ENCODE measurements at places on chromosomes 16 and 17.

- DNase-seq = no peak
These were observed 124.8 kb downstream of the MAP2K6 start for GRCh38 chr17:69539274-69539673.

DNA sequence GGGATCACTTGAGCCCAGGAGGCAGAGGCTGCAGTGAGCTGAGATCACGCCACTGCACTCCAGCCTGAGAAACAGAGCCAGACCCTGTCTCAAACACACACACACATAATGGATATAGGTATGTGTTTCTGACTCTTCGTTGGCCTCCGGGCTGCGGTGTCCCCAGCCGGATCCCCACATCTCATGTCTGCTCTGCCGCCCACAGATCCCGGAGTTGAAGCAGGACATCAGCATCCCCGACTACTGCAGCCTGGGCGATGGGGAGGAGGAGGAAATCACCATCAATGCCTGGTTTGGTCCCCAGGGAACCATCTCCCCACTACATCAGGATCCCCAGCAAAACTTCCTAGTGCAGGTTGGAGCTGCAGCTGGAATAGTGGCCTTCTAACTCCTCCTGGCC, 15.4 kb downstream of the KDM8 start:
- DNase-seq = no peak

DNA sequence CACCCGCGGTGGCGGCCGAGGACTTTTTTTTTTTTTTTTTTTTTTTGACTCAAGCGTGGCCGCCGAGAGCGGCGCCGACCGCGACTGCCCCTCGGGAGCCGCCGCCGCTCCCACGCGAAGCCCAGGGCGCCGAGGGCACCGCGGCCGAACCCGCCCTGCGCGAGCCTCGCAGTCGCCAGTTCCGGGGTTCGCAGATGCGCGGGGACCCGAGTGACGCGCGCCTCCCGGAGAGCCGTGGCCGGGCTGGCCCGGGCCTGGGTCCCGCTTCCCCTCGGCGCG, 1.1 kb downstream of the METRNL start:
- DNase-seq = no peak

DNA sequence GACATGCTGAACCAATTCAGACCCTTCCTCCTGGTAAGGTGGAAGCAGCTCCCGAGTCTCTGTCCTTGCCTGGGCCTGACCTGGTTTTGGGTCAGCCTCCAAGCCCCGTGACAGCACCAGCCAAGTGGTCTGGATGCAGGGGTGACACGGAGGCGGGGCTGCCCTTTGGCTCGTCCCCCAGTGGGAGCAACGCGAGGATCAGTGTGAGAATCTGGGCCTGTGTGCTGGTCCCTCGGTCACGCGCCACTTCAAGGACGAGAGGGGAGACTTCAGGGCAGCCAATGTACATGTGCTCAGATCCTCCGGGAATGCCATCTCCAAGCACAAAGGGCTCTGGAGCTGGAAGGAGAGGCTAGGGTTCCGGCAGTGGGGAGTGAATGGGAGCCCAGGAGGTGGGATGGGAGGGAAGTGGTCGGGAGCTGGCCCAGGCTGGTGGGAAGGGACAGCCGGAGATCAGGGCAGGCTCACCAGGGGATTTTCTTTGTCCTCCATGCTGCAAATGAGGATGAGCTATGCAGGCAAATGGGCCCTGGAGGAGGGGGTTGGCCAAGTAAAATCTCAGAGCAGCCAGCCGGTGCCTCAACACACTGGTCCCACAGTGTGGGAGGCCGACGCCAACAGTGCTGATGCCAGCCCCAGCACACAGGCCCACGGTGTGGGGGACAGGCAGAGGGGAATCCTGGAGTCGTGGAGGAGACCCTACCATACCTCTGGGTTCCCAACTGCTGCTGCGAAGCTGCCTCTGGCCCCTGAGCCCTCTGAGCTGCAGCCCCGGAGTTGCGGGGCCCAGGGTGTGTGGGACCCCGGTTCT, 4.2 kb upstream of the NDRG4 start:
- no peak for DNase-seq

- DNase-seq = no peak
These were observed 93.9 kb downstream of the ENGASE start for GRCh38 chr17:79168486-79169055.

- no peak for DNase-seq
These were observed 32.4 kb downstream of the RAB11FIP3 start for GRCh38 chr16:457732-458400.

DNA sequence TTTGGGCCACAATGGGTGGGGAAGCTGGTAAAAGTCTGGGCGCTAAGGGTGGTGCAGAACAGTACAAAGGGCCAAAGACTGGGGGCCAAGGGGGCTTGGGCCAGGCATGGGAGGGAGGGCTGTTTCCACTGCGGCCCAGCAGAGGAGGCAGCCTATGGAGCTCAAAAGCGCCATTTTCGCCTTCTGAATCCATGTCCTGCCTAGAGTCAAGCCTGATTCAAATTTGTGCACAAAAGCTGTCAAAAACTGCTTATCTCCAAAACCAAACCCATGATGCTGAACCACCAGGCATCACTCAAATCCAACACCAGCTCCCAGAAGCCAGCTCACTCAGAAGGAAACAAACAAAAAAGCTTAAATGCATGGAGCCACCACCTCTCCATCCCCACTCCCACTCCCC, 16.0 kb downstream of the COG7 start:
- no peak for DNase-seq

- no peak for DNase-seq
These were observed 73.3 kb downstream of the TANC2 start for GRCh38 chr17:63039342-63039741.

- DNase-seq = no peak
These were observed 27.9 kb downstream of the SMURF2 start for GRCh38 chr17:64634218-64634617.

- no peak for DNase-seq
These were observed 147.0 kb downstream of the HS3ST4 start for GRCh38 chr16:25838724-25839186.

DNA sequence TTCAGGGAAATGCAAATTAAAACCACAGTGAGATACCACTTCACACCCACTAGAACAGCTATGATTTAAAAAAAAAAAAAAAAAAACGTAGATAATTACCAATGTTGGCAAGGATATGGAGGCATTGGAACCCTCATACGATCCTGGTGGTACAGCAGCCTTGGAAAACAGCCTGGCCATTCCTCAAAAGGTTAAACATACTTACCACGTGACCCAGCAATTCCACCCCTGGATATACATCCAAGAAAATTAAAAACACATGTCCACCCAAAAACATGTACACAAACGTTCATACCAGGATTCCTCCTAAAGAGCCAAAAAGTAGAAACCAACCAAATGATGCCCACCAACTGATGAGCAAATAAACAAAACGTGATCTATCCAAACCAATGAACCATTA, 68.1 kb downstream of the GAS7 start:
- DNase-seq = no peak

GRCh38 chr17:38512473-38513058, 84.3 kb downstream of the ARHGAP23 start:
- no peak for DNase-seq

- DNase-seq = no peak
These were observed 33.8 kb upstream of the SBK1 start for GRCh38 chr16:28258567-28258966.

DNA sequence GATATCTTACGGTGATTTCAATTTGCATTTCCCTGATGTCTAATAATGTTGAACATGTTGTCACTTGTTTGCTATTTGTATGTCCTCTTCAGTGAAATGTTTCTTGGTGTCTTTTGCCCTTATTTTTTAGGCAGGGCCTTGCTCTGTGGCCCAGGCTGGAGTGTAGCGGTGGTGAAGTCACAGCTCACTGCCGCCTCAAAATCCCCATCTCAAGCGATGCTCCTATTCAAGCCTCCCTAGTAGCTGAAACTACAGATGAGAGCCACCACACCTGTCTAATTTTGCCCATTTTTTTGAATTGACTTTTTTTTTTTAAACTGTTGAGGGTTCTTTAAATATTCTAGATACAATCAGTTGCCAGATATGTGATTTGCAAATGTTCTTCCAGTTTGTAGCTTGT, 8.3 kb downstream of the UBE2G1 start:
- no peak for DNase-seq

- peak; percentile 33 for DNase-seq
These were observed 53.2 kb downstream of the NT5M start for GRCh38 chr17:17356149-17356930.

- DNase-seq = no peak
These were observed 32.8 kb downstream of the GLG1 start for GRCh38 chr16:74574146-74574545.

GRCh38 chr17:80529104-80529903, 15.3 kb upstream of the RPTOR start:
- no peak for DNase-seq

- no peak for DNase-seq
These were observed 690 bp downstream of the RHOT1 start for GRCh38 chr17:32142857-32143526.

GRCh38 chr16:72889616-72890582, 158.0 kb downstream of the ZFHX3 start:
- DNase-seq = no peak

GRCh38 chr17:32926183-32926582, 1.8 kb upstream of the TMEM98 start:
- no peak for DNase-seq

- no peak for DNase-seq
These were observed 21.1 kb downstream of the CES1 start for GRCh38 chr16:55811811-55812210.

DNA sequence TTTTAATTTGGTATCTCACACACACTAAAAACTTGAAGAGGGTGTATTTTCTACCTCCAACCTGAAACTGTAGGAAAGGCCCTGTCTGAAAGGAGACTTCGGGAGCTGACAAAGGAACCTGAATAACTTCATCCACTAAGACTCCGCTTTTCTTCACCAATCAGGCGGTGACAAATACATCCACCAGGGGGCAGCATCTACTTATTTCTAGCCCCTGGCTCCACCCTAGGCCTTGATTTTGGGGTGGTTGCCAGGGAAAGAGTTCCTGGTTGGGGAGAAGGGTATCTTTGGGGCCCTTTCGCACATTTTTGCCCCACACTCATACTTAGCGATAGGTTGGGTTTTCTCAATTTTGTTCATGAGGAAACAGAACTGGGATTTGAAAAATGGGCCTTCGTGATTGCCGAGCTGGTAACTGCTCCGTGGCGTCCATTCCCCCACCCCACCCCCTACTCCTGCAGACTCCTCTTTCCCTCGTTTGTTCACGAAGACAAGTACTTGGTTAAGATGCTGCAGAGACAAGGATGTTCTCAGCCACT, 4.8 kb upstream of the ARL4D start:
- peak; percentile 82 for DNase-seq

DNA sequence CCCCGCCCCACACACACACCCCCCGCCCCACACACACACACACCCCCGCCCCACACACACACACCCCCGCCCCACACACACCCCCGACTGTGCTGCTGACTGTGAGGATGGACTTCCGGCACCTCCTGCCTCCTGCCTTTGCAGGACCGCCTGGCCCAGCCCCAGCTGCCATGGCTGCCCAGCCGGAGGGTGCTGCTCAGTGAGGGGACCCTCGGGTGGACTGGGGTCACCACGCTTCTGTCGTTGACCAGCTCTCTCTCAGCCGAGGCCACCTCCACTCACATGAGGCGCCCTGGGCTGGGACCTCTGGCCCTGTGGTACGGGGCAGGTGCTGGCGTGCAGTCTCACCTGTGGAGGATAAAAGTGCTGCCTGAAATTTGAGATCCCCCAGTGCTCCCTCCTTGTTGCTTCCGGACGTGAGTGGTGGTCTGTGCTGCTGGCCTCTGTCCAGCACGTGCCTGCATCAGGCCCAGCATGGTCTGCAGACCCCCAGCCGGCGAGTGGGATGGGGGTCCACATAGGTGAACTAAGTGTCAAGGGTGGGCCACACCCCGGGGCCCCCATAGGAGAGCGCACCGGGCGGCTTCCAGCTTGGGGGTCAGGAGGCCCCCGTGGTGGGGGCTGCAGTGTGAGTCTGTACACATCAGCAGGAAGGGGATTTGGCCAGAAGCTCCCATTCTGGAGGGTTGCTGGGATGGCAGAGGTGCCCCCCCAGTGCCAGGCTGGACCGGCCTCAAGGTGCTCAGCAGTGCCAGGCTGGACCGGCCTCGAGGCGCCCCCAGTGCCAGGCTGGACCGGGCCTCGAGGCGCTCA, 11.2 kb downstream of the METRNL start:
- no peak for DNase-seq

- no peak for DNase-seq
These were observed 317.6 kb downstream of the CBLN1 start for GRCh38 chr16:48963901-48964615.

DNA sequence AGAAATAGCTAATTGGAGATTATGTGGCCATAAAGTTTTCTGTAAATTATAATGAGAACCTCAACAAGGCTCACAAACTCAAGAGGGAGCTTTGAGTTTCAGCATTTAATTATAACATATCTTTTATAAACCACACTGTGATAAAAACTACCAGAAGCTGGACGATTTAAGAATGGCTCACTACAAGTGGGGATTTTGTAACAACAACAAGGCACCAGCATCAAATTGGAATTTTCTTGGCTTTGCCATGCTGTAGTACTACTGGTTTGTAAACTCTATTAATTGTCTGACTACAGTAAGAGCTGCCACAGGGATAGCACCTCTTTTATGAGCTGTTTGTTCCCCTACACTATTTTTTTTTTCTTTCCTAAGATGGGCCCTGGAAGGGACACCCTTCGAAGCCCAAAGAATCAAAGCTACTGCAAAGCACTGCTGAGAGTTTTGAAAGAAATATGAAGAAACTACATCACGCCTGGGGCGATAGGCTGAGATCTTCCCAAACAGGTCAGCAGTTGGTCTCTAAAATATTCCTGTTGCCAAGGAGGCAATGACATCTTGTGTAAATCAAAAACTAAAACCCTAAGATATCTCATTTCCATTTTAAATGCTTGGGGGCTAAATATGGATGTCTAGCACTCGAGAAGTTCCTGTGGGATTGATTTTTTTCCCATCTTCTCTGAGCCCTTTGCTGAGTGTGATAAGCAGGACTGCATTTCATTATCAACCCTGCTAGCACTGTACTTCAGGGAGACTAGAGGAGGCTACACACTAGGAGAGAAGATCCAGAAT, 40.9 kb downstream of the SKAP1 start:
- DNase-seq = no peak

DNA sequence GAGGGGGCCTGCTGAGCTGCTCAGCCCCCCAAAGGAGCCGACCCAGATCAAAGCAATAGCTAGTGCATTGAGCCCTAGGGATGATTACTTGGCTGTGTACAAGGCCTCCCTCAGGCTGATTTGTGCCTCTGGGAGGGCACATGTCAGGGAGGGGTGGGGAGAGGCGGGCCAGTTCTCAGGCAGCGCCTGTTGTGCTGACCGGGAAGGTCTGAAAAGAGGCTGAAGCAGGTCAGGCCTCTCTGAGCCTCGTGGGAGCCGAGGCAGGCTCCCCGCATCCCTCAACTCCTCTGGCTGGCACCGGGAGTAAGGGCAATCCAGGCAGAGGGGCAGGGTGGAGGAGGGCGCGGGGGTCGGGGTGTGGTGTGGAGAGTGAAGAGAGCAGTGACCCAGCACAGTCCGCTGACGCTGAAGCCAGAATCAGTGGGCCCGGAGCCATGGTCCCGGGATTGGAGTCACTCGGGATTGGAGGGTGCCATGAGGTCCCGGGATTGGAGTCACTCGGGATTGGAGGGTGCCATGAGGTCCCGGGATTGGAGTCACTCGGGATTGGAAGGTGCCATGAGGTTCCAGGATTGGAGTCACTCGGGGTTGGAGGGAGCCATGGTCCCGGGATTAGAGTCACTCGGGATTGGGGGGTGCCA, 3.0 kb downstream of the DCXR start:
- DNase-seq = no peak
